ENCODE measurements at places on chromosomes 13 and 19. TPM values are rescaled to one million over a fixed set of nuclear protein-coding genes. Genes with fewer than 3 reads are reported as not detected.

Gene DACT3
- 2.3 TPM for total RNA-seq

Gene TTYH1
- not detected for total RNA-seq

Gene OR2Z1
- total RNA-seq, result not detected

Gene GPX4
- 493 TPM for total RNA-seq

Gene R3HDM4
- total RNA-seq, result 29.2 TPM

DNA sequence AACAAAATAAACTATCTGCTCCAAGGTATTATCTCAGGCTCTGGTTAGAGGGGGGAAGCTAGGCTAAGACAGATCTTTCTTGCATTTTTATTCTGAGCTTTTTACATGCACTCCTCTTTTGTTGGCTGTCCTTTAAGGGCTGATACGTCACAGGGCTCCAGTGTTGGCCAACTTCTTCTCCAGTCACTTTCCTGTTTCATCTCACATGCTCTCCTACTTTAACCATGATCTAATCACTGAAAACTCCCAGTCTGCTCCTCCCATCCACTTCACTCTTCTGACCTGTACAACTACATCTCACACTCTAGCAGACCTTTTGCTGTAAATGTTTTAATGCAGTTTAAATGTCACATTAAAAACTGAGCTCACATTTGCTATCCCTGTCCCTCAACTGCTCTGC, 510.0 kb upstream of the KLF12 start:
- DNase-seq, result no peak
- no peaks in the 10 kb centered on the region for H3K36me3 ChIP-seq
- H3K4me3 ChIP-seq, result no peak overlapping the region
- no peaks in the 10 kb centered on the region for H3K4me1 ChIP-seq

DNA sequence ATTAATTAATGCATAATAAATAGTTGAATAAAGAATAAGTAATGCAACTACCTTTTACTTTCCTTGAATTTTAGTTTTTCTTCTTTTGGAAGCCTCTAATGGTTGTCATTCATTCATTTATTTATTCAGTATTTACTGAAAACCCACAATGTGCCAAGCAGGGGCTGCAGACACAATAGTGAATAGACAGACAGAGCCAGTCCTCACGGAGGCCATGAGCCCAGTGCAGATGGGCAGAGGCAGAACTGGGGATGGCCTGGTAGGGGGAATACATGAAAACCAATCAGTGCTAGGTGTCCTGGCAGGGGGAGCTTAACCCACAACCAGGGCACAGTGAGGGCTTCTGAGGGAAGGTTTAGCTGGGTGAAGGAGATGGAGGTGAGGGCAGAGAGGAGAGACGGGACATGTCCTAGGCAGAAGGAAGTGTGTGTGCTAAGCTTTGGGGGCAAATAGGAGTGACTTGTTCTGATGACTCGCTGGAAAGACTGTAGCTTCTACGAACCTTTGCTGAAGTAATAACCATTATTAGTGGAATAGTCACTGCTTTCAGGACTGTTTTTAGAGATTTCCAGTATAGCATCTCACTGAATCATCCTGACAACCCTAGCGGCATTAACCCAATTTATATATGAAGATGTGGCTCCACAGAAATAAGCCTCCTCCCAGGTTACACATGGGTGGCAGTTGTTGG, 55.9 kb downstream of the ERCC5 start:
- no peak overlapping the region for H3K4me3 ChIP-seq
- no peaks in the 10 kb centered on the region for H3K27me3 ChIP-seq
- DNase-seq, result no peak
- no peaks in the 10 kb centered on the region for H3K36me3 ChIP-seq
- H3K27ac ChIP-seq, result peak overlapping the region; percentile 21

DNA sequence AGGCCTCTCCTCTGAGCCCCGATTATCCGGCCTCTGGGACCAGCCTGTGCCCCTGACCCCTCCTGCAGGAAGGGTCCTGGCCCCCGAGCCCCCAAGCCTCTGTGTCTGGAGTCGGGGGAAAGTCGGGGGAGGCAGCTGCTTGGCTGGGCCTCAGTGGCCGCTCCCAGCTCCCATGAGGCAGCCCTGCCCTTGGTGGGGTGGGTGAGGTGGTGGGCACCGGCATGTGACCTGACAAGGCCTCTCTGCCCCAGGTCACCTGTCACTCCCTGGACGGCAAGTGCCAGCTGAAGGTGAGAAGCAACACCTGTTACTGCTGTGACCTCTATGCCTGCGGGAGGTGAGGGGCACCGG, 41.5 kb downstream of the TMEM255B start:
- H3K4me1 ChIP-seq, result no peaks in the 10 kb centered on the region
- no peak overlapping the region for H3K4me3 ChIP-seq
- no peak overlapping the region for H3K27ac ChIP-seq
- H3K36me3 ChIP-seq, result no peaks in the 10 kb centered on the region

GRCh38 chr19:43731846-43732245, 16.0 kb downstream of the IRGC start:
- H3K4me3 ChIP-seq, result no peak overlapping the region
- no peak for DNase-seq
- no peak overlapping the region for H3K27ac ChIP-seq
- H3K36me3 ChIP-seq, result no peaks in the 10 kb centered on the region
- no peaks in the 10 kb centered on the region for H3K27me3 ChIP-seq

- no peaks in the 10 kb centered on the region for H3K4me1 ChIP-seq
- H3K27me3 ChIP-seq, result no peaks in the 10 kb centered on the region
- no peak overlapping the region for H3K4me3 ChIP-seq
- DNase-seq, result no peak
Measured at GRCh38 chr13:84025824-84026223, 143.6 kb upstream of the SLITRK1 start.

GRCh38 chr19:18123819-18124218, 26.2 kb downstream of the MAST3 start:
- DNase-seq, result no peak
- H3K27me3 ChIP-seq, result no peaks in the 10 kb centered on the region
- H3K4me1 ChIP-seq, result peaks cover under 1% of the 10 kb centered on the region
